ENCODE measurements at places on chromosomes 13 and 19.

DNA sequence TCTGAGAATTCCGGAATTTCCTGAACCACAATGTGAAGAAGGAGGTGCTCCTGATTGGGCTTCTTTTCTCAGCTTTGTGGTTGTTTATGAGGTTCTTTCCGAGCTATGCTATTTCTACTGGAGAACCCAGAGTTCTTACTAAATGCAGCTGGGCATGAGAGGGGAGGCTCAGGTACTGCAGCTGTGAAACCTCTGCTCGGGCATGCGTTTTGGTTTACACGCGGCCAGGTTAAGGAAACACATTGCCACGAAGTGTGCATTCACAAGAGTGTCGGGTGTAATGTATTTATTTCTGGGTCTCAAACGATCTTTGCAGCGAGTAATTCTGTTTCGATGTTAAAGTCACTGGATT lies 661 bp upstream of the MIR17HG start:
- no peak for DNase-seq

GRCh38 chr13:112343591-112343990 lies 32.6 kb upstream of the SPACA7 start:
- no peak for DNase-seq

GRCh38 chr13:30300596-30300995 lies 6.8 kb downstream of the KATNAL1 start:
- no peak for DNase-seq

- DNase-seq, result peak; percentile 20
Measured at GRCh38 chr19:3710265-3710812, 2.2 kb downstream of the TJP3 start.

DNA sequence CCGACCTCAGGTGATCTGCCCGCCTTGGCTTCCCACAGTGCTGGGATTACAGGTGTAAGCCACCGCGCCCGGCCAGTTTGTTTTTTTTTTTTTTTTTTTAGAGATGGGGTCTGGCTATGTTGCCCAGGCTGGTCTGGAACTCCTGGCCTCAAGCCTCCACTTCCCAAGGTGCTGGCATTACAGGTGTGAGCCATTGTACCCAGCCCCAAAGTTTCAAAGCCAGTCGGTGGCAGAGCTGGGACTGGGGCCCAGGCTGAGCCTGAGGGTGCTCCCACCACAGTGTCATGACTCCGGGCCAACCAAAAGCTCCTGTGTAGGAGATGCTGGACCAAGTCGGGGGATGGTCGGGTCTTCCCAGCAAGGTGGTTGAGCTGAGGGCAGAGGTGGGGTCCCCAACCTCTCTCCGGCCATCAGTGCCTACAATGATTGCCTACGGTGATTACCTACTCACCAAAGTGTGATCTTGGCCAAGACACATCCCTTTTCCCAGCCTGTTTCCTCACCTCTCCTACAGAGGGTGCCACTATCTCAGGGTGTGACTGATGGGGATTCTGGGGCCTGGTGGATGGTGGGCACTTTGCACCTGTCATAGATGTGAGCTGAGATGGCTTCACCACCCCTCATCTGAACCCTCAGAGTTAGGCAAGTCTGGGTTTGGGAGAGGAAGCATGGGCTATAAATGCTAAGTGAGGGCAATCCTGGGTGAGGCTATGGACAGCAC lies 5.9 kb upstream of the SAMD1 start:
- no peak for DNase-seq

DNA sequence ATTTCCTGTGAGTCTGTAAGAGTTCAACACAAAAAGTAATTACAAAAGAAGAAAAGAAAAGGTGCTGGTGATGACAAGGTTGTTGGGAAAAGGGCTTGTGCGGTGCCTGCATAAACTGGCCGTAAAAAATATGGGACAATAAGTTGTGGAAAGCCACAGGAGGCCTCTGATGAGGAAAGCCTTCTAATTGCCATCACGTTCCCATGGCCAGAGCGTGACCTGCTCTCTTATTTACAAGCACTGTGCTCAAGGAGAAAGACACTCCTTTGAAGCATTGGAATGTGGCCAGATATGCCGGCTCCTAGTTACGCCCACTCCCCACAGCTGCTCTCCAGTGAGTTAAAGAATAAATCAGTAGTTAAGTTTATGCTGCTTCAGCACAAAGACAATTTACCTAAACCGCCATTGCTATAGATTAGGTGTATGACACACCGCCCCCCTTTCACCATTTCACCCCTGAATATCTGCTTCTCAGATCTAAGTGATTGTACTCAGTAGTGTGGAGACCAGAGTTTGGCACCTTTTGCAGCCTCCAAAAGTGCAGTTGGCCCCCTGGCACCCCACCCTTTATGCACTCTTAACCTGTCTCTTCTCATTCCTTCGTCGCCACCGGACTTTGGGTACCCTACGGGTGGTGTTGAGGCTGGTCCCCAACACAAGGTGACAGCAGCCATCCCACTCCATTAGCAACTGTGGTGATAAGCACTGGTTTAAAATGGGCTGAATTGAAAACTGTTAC lies 8.1 kb upstream of the PGLYRP1 start:
- no peak for DNase-seq

GRCh38 chr19:17125062-17125727 lies 49.6 kb downstream of the MYO9B start:
- DNase-seq, result peak; percentile 18

- no peak for DNase-seq
Measured at GRCh38 chr19:11843722-11844121, 4.8 kb upstream of the ZNF439 start.

GRCh38 chr19:19026299-19026971 lies 6.9 kb downstream of the SUGP2 start:
- no peak for DNase-seq

DNA sequence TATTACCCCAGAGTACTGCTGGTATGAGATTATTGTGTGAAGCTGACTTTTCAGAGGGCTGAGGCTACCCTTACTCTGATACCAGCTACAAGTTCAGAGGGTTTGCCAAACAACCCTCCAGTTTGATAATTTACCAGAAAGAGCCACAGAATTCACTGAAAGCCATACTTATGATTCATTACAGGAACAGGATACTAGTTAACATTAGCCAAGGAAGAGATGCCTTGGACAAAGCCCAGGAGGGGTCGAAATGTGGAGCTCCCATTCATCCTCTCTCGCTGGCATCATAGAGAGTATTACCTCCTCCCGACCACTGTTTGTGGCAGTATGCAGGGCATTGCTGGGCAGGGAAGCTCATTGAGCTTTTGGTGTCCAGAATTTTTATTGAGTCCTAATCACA lies 364.3 kb downstream of the KCNRG start:
- no peak for DNase-seq

DNA sequence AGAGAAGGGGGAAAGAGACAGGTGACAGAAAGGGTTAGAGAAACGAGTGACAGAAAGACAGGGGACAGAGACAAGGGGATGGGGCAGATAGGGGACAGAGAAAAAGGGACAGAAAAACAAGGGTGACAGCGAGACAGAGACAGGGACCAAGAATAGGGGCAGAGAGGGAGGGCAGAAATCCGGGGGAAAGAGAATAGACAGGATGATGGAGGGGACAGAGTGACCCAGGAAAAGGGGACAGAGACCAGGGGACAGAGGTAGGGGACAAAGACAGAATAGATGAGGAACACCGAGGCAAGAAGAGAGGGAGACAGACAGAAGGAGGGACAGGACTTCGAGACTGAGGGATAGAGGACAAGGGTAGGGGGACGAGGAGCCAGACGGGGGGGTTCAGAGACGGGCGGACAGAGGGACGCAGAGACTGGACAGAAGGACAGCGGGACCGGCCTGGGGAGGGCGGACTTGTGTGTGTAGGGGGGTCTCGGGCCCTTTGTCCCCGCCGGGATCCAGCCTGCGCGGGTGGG lies 593 bp downstream of the CADM4 start:
- DNase-seq, result no peak

GRCh38 chr19:49430678-49431329 lies 5.6 kb downstream of the GFY start:
- DNase-seq, result no peak

- DNase-seq, result no peak
Measured at GRCh38 chr19:29323021-29323430, 110.1 kb upstream of the UQCRFS1 start.

DNA sequence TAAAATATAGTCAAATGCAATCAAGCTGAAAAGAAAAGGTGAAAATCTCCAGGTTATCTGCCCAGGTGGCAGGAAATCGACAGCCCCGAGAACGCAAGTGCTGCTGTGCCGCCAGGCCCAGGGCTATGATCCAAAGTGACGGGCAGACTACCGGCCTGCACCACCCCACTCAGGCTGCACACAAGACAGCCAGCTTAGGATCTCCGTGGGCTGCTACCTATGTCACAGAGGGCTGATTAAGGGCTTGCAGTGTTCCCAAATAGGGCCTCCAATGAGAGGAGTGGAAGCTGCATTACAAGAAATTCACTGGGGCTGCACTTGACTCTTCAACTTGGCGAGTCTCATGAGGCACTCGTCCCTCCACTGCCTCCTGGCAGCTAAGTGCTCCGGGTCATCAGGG lies 121.8 kb downstream of the CRYL1 start:
- DNase-seq, result no peak

GRCh38 chr19:40976724-40977123 lies 14.4 kb upstream of the CYP2B6 start:
- DNase-seq, result no peak

DNA sequence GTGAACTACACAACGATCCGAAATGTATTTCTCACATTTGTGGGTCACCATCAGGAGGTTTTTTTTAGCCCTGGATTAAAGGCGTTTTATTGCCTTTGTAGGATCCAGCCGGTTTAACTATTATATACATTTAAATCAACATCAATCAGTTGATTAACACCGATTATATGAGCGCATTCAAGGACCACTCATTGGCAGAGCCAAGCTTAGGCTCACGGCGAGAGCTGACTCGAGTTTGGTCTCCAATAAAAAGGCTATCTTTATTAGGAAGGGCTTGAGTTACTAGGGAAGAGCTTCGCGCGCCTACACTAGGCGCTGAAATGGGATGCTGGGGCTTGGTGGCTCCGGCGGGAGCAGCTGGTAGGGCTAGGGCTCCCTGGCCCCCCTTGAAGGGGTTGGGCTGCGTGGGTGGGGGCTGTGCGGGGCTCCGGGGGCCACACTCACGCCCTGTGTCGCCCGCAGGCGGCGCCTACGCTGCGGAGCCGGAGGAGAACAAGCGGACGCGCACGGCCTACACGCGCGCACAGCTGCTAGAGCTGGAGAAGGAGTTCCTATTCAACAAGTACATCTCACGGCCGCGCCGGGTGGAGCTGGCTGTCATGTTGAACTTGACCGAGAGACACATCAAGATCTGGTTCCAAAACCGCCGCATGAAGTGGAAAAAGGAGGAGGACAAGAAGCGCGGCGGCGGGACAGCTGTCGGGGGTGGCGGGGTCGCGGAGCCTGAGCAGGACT lies 4.2 kb downstream of the PDX1 start:
- no peak for DNase-seq

GRCh38 chr13:22091222-22091970 lies 420.5 kb downstream of the FGF9 start:
- DNase-seq, result no peak

GRCh38 chr19:29014857-29015436 lies 198.0 kb downstream of the UQCRFS1 start:
- no peak for DNase-seq

DNA sequence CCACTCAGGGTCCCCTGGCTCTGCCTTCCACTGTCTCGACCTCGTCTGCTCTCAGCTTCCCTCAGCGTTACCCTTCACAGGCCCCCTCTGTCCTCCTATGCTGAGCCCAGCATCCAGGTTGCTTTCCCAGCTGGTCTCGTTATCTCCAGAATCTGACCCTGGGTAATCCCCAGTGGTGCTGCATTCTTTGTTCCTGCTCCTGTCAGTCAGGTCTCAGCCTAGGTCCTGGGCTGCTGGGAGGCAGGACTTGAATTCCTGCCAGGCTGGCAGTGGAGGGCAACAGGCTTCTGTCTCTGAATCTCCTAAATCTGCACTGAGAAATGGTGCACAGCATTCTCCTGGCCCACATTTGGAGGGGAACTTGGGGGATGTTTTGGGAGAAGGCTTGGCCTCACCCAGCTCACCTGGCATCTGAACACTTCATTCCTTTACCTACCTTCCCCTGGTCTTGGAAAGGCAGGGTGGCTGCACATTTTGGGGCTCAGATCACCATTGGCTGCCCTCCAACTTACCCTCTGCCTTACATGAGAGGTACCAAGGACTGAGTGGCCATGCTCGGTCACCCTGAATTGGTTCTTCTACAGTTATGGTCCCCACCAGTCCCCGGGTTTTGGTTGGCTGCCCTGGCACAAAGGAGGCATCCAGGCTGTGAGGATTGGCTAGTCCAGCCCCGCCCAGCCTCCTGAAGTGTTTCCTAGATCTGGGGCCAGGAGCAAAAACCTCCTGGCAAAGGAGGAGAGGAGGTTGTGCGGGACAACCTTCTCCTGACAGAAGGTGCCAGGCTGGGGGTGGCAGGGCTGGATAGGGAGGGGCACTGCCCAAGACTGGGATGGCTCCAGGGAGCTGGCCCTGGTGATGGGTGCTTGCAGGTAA lies at the start of gene CYP4F8:
Gene CYP4F8, plus strand, starts transcription at position 712 of the 873 bp plus-strand sequence. CDS start 399 bp downstream, outside the sequence.
- no peak for DNase-seq

DNA sequence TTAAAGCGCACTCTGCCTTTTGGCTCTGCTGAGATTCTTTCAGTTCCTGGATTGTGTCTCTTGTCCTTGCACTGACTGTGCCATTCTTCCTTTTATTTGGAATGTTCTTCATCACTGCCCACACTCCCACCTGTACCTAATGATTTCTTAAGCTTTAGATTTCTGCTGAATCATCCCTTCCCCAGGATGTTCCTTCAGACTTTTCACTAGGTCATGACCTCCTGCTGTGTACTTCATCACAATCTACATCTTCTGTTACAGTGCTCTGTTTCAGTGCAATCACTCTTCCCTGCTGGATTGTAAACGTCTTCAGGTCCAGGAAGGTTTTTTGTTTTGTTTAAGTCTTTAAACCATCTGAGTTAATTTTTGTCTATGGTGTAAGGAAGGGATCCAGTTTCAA lies 281.0 kb downstream of the ATP8A2 start:
- DNase-seq, result no peak

GRCh38 chr13:42812316-42812715 lies 30.9 kb downstream of the FAM216B start:
- DNase-seq, result peak; percentile 34

- DNase-seq, result no peak
Measured at GRCh38 chr19:45440259-45440638, 16.5 kb upstream of the ERCC1 start.

DNA sequence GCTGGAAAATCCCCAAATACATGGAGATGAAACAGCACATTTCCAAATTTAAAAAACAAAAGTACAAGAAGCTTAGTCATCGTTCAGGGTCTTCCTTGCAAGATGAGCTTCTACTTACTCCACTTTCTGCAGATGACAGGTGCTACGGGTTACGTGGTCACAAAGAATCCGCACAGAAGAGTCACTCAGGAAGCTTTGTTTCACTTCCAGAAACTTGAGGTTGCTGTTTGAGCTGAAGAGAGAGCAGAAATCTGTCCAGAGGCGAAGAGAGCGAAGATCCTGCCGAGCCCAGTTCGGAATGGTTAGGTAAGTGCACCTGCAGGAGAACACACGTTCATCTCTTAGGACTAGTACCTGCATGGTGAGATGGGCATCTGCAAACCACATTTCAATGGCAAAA lies 9.4 kb downstream of the NLRP7 start:
- no peak for DNase-seq

- DNase-seq, result peak; percentile 94
Measured at GRCh38 chr19:44447916-44448674, at the start of gene ZNF229. Gene ZNF229 (minus strand): TSS chr19:44448472. CDS start chr19:44442847, 5,625 bp downstream.
